Dermis lymphatic vessel endothelial cell (primary cell): ENCODE measurements at places on chromosomes 16 and 17. TPM values are rescaled to one million over a fixed set of nuclear protein-coding genes. Genes with fewer than 3 reads are reported as not detected.

KRTAP9-3 gene
- not detected in 2 replicates for total RNA-seq

CRHR1 gene
- not detected in 2 replicates for total RNA-seq

MC1R gene
- 0.76 and 1.3 TPM in 2 replicates for total RNA-seq

NECAB2 gene
- total RNA-seq = not detected in 2 replicates

OTOA gene
- under 0.01 and 0.09 TPM in 2 replicates for total RNA-seq

KRT9 gene
- total RNA-seq = not detected in 2 replicates

CHST4 gene
- not detected in 2 replicates for total RNA-seq

CLDN7 gene
- total RNA-seq = 0.76 and 1.5 TPM in 2 replicates

RNF43 gene
- under 0.01 and 0.11 TPM in 2 replicates for total RNA-seq

RAB11FIP4 gene
- total RNA-seq = 0.22 TPM in 1 of 2 replicates, not detected in the other

CEP112 gene
- total RNA-seq = 11.1 and 12.6 TPM in 2 replicates

ZPBP2 gene
- total RNA-seq = not detected in 2 replicates

TMEM114 gene
- total RNA-seq = not detected in 2 replicates

EMC6 gene
- total RNA-seq = 11.4 and 16.3 TPM in 2 replicates

FZD2 gene
- total RNA-seq = 0.17 and 0.22 TPM in 2 replicates

ZNF629 gene
- 5.2 and 6.4 TPM in 2 replicates for total RNA-seq

CNTNAP4 gene
- not detected in 2 replicates for total RNA-seq

HEATR9 gene
- not detected in 2 replicates for total RNA-seq

TMC7 gene
- 3.4 and 3.7 TPM in 2 replicates for total RNA-seq

KRT32 gene
- not detected in 2 replicates for total RNA-seq

CORO6 gene
- total RNA-seq = 0.86 and 3.5 TPM in 2 replicates

HBA1 gene
- total RNA-seq = not detected in 2 replicates

PPM1E gene
- total RNA-seq = under 0.01 TPM in 2 replicates

C17orf100 gene
- 0.43 and 0.52 TPM in 2 replicates for total RNA-seq

ADGRG1 gene
- total RNA-seq = 4.3 and 12.2 TPM in 2 replicates

CDH13 gene
- 169 and 208 TPM in 2 replicates for total RNA-seq

CACNG5 gene
- total RNA-seq = not detected in 2 replicates

ITGA2B gene
- total RNA-seq = 0.26 and 0.65 TPM in 2 replicates

PLA2G10 gene
- total RNA-seq = not detected in 2 replicates

SYNGR2 gene
- 28.9 and 42.4 TPM in 2 replicates for total RNA-seq

MT1G gene
- total RNA-seq = 0.22 TPM in 1 of 2 replicates, not detected in the other

ARL5C gene
- not detected in 2 replicates for total RNA-seq

KRT13 gene
- not detected in 2 replicates for total RNA-seq

BAIAP3 gene
- 1.3 and 3.4 TPM in 2 replicates for total RNA-seq

SLC38A8 gene
- not detected in 2 replicates for total RNA-seq

DOC2A gene
- total RNA-seq = 0.09 and 0.33 TPM in 2 replicates

PMP22 gene
- total RNA-seq = 20.2 and 25.3 TPM in 2 replicates

HSD17B1 gene
- total RNA-seq = 0.76 and 1.4 TPM in 2 replicates

PSMD3 gene
- 69.5 and 77.7 TPM in 2 replicates for total RNA-seq

NKD1 gene
- total RNA-seq = under 0.01 TPM in 1 of 2 replicates, not detected in the other

TP53TG3 gene
- not detected in 2 replicates for total RNA-seq

C17orf50 gene
- not detected in 2 replicates for total RNA-seq

TBC1D3H gene
- total RNA-seq = not detected in 2 replicates

KRTAP9-9 gene
- not detected in 2 replicates for total RNA-seq

GAS2L2 gene
- not detected in 2 replicates for total RNA-seq

HOXB2 gene
- total RNA-seq = 0.09 and 0.76 TPM in 2 replicates

MPV17L gene
- 0.09 and 0.22 TPM in 2 replicates for total RNA-seq
